Kasumi-1 (cell line): ENCODE measurements at places on chromosomes 2 and 18.
A peak's percentile ranks its signal among the peaks of the same experiment; 100 is the strongest.

DNA sequence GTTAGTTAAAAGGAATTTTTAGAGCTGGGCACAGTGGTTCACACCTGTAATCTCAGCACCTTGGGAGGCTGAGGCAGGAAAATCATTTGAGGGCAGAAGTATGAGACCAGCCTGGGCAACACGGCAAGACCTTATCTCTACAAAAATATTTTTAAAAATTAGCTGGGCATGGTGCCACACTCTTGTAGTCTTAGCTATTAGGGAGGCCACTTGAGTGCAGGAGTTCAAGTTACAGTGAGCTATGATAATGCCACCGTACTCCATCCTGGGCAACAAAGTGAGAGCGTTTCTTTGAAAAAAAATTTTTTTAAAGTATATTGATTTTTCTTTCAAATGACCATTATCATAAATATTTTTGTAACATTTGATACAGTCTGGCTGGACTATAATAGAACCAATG lies 93.6 kb upstream of the FAM117B start:
- no peak for DNase-seq

- no peak for DNase-seq
These were observed 109.0 kb downstream of the COL6A3 start for GRCh38 chr2:237304763-237305514.

DNA sequence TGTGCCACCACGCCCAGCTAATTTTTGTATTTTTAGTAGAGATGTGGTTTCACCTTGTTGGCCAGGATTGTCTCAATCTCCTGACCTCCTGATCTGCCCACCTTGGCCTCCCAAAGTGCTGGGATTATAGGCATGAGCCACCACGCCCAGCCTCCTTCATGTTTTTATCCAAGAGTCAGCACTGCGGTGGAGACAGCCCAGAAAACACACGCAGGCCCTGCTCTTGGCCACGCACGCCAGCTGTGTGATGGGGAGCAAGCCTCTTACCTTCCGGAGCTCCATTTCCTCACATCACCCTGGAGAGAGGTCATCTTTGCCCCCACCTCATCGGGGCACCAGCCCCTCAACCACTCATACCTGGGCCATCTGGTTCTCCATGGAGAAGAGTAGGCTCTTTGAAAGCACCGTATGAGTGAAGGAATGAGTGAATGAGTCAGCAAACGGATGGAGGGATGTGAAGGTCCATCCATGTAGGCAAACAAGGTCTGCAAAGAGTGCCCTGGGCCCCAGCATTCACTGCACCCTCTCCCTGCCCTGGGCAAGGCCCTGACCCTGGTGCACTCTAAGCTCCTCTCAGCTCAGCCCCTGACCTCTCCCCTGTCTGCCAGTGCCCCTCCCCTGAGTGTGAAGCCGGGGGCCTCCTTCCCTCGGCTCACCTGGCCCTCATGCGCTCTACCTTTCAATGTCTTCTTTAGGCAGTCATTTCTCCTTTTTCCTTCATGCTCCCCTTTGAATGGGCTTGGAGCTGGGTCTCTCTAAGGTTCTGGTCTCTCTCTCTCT lies 7.4 kb downstream of the GYPC start:
- DNase-seq, result no peak

- no peak for DNase-seq
These were observed 26.2 kb downstream of the STK39 start for GRCh38 chr2:168220965-168221819.

DNA sequence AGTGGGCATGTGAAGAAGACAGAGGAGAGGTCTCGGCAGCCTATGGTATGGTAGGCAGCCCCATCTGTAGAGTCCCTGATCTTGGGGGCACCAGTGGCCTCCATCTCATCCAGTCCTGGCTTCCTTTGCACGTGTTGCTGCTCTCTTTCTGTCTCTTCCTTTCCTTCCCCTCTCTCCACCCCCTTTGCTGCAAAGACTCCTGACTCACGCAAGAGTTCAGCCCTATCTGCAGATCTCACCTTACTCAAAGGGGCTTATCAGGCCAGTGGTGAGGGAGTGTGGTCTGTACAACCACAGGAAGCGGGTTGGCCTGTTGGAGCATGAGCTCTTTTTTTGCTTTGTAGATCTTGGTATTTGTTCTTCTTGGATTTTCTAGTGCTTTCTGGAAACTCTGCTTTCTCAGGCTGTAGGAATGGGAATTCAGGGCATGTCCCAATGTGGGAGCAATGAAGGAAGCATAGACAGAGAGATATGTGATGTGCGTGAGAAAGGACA lies 14.6 kb upstream of the NT5DC4 start:
- peak; percentile 86 for DNase-seq

GRCh38 chr18:48934723-48935432 lies 15.9 kb downstream of the SMAD7 start:
- DNase-seq, result peak; percentile 75
